ENCODE measurements at places on chromosomes 5 and 9.
A peak's percentile ranks its signal among the peaks of the same experiment; 100 is the strongest.

GRCh38 chr5:87307796-87308423 lies 40.2 kb downstream of the RASA1 start:
- no peak for DNase-seq

DNA sequence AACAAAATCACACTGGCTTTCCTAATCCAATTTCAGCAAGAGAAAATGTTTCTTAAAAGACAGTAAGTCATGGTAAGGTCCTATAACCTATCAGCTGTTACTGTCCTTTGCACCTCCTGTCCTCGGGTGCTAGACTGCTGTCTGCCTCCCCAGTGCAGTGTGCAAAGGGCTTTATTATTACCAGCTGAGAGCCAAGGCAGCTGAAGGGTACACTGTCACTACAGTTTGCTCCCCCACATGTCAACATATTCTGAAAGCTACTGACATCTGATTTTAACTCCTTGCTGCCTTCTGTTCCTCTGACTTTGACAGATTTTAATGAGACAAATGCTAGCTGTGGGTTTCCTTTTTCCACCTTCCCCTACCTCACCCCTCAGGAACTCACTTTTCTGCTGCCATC lies 389.4 kb upstream of the SLC24A2 start:
- no peak for DNase-seq

- no peak for DNase-seq
Observed at GRCh38 chr5:36237751-36238150, 4.0 kb downstream of the NADK2 start.

DNA sequence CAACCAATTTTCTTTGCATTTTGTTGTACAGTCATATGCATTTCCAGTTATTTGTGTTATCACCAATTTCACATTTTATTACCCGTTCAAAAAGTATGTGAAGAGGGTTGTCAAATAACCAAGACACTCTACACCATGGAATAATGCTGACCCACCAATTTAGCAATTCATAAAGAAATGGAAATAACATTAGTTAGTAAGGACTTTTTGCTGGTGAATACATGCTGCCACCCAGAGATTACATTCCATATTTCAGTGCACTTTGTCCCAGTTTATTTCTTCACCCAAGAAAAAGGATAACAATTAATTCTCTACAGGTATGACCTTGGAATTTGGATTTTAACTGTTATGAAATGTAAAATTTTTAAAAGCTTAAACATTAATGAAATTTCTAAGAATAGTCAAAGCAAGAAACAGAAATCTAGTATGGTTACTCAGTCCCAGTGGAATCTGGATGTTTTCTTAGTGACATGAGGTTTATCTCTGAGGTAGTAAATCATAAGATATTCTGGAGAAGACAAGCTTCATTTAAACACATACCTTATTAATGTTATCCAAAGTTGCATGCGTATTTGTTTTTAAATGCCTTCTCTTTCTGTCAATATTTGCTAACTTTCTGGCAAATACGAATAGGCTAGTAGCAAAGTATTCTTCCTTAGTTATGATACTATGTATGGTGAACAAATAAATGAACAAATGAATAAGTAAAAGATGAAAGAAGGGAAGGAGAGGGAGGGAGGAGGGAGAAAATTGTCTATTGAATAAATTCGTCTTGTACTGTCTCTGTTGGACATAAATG lies 100.6 kb downstream of the CETN3 start:
- no peak for DNase-seq

DNA sequence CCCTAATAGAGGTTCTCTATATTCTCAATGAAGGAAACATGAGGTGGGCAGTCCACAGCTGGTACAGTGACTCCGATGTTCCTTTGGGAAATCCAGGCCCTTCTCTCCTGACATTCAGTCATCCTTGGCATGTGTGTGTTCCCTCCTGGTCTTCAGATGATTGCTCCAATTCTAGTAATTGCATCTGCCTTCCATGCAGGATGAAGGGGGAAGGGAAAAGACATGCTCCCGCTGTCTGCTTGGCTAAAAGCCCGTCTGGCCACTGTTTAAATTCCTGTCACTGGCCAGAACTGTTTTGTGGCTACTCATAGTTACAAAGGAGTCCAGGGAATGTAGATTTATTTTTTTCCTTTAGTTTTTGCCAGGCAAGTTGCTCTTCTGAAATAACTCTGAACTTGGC lies 65.0 kb downstream of the MAST4 start:
- DNase-seq = no peak

GRCh38 chr5:6261668-6262067 lies 116.7 kb downstream of the MED10 start:
- no peak for DNase-seq

- no peak for DNase-seq
Observed at GRCh38 chr9:76658510-76659231, 105.6 kb upstream of the PCA3 start.

GRCh38 chr5:59038798-59039295 lies 456.0 kb downstream of the RAB3C start:
- no peak for DNase-seq

GRCh38 chr9:19516348-19516747 lies 107.5 kb downstream of the ACER2 start:
- DNase-seq = no peak

- no peak for DNase-seq
Observed at GRCh38 chr5:133106761-133107572, 55.2 kb downstream of the HSPA4 start.

GRCh38 chr5:10524376-10525123 lies 39.3 kb upstream of the ANKRD33B start:
- DNase-seq = no peak

GRCh38 chr9:22146604-22147003 lies 137.5 kb upstream of the CDKN2B start:
- DNase-seq = no peak

DNA sequence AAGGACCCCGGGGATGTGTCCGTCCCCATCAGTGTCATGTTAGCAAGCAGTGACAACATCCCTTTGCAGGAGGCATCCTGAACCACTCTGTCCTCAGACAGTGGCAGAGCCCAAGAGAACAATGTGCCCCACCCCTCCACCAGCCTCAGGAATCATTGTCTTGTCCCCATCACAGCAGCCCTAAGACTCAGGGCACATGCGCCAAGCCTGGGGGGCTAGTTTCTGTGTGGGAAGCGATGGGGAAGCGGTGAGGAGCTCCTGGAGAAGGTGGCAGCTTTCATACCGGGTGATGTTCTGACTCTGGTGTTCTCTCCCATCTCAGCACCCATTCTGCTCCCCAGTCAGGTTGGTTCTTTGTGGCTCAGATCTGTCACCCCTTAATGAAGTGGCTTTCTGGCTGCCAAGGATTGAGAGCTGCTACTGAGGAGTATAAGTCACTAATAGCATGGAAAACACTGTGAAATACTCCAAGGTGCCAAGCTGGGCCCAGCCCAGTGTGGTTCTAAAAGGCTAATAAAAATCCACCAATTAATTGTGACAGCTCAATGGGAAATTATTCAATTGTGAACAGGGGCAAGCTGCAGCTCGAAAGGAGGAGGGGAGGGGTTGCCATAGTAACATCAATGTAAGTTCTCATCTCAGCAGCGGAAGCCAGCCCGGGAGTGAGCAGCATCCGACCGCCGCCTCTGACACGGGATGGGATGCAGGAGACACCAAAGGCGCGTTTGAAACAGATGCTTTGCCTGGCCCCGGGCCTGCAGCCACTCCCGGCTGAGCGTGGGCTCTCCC lies 4.7 kb downstream of the QRFP start:
- DNase-seq = peak; percentile 49

GRCh38 chr5:153222936-153223335 lies 267.5 kb upstream of the GRIA1 start:
- DNase-seq = no peak
